ENCODE measurements at places on chromosomes 3 and 15. TPM values are rescaled to one million over a fixed set of nuclear protein-coding genes. Genes with fewer than 3 reads are reported as not detected.

MEIS2 gene
- 80.2 TPM for total RNA-seq

SAMD7 gene
- not detected for total RNA-seq

GALNT15 gene
- total RNA-seq, result 9.4 TPM

CD86 gene
- not detected for total RNA-seq

SLC9C1 gene
- total RNA-seq, result 1.3 TPM

SLC6A1 gene
- not detected for total RNA-seq

CFAP100 gene
- not detected for total RNA-seq

IGF2BP2 gene
- 81.0 TPM for total RNA-seq
